ENCODE measurements at places on chromosomes 3 and 15. TPM values are rescaled to one million over a fixed set of nuclear protein-coding genes. Genes with fewer than 3 reads are reported as not detected.

Gene TBCCD1
- 13.9 TPM for polyA plus RNA-seq

Gene CCR3
- 0.20 TPM for polyA plus RNA-seq

DNA sequence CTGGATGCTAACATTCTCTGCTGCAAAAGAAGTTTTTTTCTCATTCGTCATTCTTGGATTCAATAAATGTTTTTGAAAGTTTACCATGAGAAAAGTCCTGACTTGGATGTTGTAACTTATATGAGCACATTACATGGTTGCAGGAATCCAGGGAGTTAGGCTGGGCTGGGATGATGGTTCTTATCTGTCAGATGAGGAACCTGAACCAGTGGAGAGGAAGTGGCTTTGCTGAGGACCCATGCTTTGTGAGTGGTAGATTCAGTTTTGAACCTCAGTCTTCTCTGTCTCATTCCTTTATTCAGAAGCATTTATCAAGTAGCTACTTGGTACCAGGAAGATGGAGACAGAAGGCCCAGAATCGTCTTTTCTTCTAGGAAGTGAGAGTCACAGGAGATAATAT is 3.7 kb upstream of the GASK1A start:
- no peak overlapping the region for H3K27ac ChIP-seq
- H3K36me3 ChIP-seq: no peaks in the 10 kb centered on the region

DNA sequence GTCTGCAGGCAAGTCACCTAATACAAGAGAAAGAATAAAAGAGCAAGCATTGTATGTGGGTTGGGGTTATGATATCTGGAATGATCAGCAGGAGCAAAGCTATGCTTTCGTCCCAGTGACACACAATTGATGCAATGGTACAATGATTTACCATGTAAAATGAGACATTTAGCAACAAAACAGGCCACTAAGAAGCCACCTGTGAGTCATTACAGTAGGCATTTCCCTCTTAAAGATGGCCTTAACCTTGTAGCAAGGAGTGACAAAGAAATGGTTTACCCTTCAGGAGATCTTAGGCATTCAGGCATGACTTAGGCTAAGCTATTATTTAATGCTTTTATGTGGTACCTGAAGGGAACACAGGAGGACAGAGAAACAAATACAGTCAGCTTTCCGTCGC is 373.3 kb upstream of the RBMS3 start:
- no peaks in the 10 kb centered on the region for H3K4me1 ChIP-seq
- no peak overlapping the region for H3K27ac ChIP-seq
- no peaks in the 10 kb centered on the region for H3K36me3 ChIP-seq
- no peak for DNase-seq

Measured in GM12878 (cell line).